ENCODE measurements at places on chromosomes 3 and 15.

- no peak for DNase-seq
These were observed 15.6 kb downstream of the SNAP23 start for GRCh38 chr15:42511007-42511391.

DNA sequence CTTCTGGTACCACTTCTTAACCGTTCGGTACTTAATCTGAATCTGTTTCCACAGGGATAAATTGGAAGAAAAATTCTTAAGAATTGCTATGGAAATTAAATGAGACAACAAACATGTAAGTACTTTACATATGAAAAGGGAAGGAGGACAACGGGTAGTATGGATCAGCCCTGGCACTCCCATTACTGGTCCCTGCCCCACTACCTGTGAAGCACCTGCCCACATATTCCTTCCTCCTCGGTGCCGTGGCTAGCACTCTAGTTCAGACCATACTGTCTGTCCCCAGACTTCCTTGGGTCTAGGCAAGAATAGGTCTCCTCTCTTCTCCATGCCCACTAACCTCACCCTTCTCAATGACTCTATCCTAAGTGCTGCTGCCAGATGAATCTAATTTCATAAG is 46.2 kb downstream of the SHQ1 start:
- no peak for DNase-seq

DNA sequence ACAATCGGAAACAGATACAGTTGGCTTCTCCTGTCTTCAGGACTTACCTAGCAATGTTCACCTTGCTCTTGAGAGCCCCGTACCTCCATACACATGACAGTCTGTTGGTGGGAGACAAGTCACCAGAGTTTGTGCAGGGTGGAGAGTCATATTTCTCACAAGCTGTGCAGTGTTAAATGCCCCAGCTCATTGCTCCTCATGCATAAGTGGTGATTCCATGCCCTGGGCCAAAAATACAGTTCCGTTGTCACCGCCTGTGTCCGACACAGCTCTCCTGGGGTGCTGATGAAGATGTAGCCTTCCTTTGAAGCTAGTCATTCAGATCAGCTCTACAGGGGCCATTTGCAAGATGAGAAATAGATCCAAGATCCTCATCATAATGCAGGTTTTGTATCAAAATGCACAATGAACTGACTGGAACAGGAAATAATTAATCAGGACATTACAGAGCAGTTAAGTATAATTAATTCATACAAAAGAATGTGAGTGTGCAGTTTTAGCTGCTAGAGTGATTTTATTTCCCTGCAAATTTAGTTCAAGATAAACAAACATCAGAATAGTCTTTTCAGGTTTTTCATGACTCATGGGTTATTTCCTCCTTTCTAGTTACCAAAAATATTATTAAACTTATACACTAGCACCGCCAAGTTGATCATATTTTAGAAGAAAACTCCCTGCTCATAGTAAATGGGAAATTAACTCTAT is 66.5 kb downstream of the CD47 start:
- DNase-seq: no peak

GRCh38 chr15:83595191-83595590 is 58.7 kb upstream of the ADAMTSL3 start:
- DNase-seq: no peak

GRCh38 chr3:63914312-63914711 is 2.1 kb upstream of the SCAANT1 start:
- peak; percentile 79 for DNase-seq

- no peak for DNase-seq
These were observed 1333.1 kb downstream of the SI start for GRCh38 chr3:163745204-163745603.

DNA sequence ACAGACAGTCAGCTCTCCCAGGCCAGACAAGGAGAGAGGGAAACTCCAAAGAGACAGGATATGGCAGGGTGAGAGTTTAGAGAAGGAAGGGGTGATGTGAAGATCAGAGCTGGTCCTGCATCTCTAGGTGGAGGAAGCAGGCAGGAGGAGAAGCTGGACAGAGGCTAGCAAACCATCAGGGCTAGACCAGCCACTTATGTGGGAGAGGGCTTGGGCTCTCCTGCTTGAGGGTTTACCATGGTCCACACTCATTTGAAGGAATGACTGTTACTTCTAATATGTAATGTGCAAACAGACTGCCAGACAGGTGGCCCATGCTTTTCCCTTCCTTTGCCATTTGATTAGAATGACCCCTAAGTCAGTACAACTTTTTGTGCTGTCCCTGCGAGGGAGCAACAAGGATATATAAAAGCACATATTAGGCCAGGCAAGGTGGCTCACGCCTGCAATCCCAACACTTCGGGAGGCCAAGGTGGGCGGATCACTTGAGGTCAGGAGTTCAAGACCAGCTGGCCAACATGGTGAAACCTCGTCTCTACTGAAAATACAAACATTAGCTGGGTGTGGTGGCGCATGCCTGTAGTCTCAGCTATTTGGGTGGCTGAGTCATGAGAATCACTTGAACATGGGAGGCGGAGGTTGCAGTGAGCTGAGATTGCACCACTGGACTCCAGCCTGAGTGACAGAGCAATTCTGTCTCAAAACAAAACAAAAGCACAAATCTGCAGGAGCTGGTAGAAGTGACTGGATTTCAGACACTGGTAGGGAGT is 41.0 kb upstream of the MANF start:
- no peak for DNase-seq

DNA sequence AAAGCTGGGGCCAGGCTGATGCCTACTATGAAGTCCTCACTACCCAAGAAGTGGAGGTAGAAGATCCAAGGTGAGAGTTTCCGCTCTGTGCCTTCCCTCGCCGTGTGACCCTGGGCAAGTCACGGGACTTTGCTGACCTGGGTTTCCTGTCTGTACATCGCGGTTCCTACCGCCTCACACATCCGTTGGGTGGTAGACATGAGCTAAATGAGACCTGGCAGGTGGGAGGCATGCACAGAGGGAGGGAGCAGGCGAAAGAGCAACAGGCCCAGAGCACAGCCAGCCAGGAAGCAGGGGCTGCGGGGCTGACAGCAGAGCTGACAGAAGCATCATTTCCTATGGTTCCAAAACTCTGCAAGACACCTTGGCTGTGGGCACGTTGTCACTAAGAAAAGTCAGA is 157.3 kb upstream of the BHLHE40 start:
- no peak for DNase-seq

DNA sequence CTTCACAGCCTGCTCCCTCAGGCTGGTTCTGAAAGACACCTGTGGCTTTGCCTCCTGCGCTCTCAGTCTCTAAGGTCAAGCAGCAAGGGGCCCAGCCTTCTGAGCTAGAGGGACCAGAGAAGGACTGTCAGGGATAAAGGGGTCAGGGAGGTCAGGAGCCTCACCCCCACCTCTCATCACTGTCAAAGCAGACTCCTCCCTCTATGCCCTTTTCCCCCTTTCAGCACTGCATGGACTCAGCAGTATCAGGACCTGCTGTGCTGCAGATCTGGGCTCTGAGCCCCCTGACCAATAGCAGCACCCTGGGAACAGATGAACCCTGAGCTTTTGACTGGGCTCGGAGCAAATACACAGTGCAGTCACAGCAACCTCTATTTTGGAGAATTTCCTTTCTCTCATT is 3.2 kb upstream of the BMF start:
- peak; percentile 41 for DNase-seq

GRCh38 chr3:58167431-58168351 is 43.1 kb downstream of the DNASE1L3 start:
- peak; percentile 70 for DNase-seq

GRCh38 chr15:100713163-100713867 is 110.9 kb downstream of the ASB7 start:
- DNase-seq: no peak

GRCh38 chr15:86735247-86736040 is 655.8 kb downstream of the AGBL1 start:
- DNase-seq: no peak

DNA sequence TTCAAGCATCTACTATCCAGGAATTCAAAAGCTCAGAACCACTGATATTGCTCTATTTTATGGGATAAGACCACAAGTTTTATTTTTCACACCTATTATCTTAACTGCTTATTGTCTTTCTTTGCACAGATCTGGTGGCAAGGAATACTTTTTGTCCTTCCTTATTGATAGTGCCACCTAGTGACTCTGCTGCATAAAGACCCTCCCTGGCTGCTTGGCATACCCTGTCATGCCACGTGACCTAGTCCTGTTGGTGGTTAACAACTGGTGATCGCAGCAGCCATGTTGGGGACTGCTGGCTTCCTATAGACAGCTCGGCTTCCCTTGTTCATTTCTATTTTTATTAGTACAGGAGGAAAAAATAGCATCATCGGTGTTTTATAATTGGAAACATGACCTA is 236.3 kb downstream of the MEX3B start:
- DNase-seq: peak; percentile 62

DNA sequence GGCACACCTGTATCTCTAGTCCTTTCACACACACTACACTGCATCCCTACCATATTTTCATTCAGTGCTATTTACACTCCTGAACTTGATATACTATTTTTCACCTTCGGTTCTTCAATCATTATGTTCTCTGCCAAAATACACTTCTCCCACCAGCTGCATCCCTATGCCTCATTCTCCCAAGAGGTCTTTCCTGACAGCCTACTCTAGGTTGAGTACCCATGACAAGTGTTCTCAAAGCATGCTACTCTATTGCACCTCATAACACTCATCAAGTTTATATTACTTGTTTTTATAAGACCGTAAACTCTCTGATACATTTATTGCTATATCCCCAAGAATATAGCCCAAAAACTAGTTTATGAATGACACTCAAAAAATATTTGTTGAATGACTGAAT is 549.5 kb downstream of the PYDC2 start:
- DNase-seq: no peak

DNA sequence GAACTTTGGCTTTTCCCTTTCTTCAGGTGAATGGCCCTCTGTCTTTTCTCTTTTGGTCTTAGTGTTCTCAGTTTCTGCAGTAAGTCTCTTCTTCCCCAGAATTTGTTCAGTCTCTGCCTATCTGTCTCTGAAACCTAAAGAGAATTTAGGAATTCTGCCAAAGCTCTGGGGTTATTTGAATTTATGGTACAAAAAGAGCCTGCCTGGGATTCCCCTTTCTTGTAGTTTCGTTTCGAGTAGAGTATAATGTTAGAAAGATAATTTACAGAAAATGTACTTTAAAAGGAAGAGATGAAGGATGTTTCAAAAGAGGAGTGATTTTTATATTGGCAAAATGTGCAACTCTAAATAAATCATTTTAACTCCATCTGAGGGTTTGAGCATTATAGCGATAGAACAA is 247.4 kb upstream of the SATB1 start:
- no peak for DNase-seq

- no peak for DNase-seq
These were observed 102.6 kb downstream of the ITPR1 start for GRCh38 chr3:4595710-4596113.

- no peak for DNase-seq
These were observed 95.9 kb upstream of the RNF7 start for GRCh38 chr3:141642215-141642614.

DNA sequence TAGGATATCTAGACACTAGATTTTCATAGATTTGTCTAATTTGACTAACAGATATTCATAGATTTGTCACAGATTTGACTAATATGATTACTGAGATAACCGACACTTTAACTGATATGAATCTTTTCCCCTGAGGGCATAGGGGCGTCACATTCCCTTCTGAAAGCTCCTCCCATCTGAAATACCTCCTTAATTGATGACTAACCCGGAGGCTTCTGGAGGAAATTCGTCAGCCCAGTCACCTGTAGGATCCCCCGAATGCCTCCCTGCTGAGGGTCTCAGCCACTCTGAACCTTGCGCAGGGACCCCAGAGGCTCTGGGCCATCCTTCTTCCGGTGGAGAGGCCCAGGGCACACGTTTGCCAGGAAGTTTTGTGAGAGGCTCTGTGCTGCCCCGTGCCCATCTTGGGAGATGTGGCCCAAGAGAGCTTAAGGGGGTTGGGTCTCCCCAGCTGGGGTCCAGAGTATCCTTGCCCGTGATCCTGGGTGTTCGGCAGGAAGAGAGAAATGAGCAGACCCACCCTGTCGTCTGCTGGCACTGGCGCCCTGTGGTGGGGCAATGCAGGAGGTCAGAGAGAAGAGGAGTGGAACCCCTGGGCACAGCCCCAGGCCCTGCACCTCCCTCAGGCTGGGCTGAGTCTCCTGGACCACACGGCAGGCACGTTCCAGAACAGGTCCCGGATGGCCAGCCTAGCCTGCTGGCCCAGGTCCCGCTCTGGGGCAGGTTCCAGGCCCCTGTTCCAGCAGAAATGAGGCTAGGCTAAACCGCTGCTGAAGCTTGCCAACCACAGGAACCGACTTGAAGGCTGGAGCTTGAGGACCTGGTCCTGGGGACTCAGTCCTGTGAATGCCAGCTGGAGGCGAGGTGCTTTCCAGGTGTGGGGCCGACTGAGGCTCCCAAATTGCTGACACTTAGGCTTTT is 1.7 kb downstream of the PLA2G4D start:
- DNase-seq: peak; percentile 72

GRCh38 chr3:111277226-111277625 is 205.6 kb downstream of the NECTIN3 start:
- no peak for DNase-seq

DNA sequence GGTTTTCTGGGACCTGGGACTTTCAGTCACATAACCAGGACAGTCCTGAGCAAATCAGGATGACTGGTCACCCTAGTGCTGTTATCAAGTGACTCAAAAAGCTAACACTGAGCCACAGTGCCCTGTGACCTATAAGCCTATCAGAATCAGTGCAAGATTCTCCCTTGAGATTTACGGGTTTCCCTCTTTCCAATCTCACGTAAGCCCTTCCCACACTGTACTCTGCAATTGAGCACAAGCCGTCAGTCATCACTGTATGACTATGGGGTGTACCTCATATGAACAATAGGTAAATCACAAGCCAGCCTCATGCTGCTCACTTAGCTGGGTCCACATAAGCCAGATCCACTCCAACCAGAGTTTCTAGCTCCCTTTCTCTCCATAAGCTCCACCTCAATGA is 21.0 kb upstream of the CLDN18 start:
- DNase-seq: no peak

DNA sequence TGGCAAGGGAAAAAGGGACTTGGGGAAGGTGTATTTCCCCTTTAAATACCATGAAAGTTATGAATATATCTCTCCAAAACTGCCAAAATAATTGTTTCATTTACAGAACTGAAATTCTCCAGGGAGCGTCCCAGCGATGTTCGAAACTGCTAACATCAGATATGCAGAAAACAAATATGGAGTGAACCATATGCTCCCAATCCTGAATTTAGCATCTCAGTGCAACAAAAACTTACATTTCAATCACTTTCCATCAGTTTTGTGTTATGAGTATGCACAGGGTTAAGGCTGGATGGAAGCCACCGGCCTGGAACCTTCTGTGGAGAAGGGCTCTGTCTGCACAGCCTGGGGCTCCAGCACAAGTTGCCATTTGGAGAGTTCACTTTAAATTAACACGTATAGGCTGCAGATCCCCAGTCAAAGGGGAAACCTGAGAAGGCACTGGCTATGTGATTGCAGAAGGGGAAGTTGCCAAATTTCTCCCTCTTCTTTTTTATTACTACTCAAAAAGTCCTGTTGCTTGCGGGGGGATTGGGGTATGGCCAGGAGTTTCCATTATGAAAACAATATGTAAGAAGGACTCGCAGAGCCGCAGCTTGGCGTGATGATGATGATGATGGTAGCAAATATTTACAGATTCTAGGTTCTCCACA is 56.9 kb upstream of the FOXP1 start:
- no peak for DNase-seq

- peak; percentile 3 for DNase-seq
These were observed 637 bp downstream of the CIP2A start for GRCh38 chr3:108588601-108589000.

GRCh38 chr3:175546115-175546514 is 687.0 kb downstream of the NAALADL2 start:
- DNase-seq: no peak

- DNase-seq: no peak
These were observed 521.3 kb downstream of the TUSC7 start for GRCh38 chr3:117230924-117231323.

GRCh38 chr3:121477589-121477988 is 68.2 kb downstream of the POLQ start:
- DNase-seq: no peak

All from RPMI8226 (cell line).